Activated naive CD4-positive, alpha-beta T cell (primary cell): ENCODE measurements at places on chromosomes 11 and 22.

- no peak for DNase-seq
Measured at GRCh38 chr11:63369971-63370588, 495 bp downstream of the SLC22A9 start.

DNA sequence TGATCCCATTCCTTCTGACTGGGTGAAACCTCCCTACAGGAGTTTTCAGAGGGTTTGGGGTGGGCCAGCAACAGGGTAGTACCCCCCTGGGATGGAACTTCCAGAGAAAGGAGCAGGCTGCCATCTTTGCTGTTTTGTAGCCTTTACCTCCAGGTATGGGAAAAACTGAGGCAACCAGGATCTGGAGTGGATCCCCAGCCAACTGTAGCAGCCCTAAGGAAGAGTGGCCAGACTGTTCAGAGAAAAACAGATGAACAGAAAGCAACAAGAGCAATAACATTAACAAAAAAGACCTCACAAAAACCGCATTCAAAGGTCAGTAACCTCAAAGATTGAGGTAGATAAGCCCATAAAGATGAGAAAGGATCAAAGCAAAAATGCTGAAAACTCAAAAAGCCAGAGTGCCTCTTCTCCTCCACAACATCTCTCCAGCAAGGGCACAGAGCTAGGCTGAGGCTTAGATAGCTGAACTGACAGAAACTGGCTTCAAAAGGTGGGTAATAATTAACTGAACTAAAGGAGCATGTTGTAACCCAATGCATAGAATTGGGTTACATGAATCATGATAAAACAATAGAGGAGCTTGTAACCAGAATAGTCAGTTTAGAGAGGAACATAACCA is 1288.6 kb upstream of the CNTN5 start:
- no peak for DNase-seq

DNA sequence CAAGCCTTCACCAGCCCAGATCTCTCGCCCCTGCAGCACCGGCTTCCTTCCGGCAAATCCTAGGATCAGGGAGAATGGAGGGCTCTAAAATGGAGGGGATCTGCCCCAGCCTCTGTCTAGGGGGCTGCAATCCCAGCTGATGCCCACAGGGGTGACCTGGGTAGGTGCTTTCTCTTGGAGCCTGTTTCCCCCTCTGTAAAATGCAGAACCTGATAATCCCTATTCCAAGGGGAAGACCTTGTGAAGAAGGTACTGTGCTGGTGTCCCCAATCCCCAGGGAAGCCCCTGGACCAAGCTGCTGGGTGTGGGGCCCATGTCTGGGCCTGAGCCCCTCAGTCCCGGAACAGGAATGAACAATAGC is 2.8 kb downstream of the EMID1 start:
- DNase-seq = no peak

- no peak for DNase-seq
Measured at GRCh38 chr11:44760917-44761550, 34.3 kb downstream of the TSPAN18 start.
